ENCODE measurements at places on chromosomes 7 and 10.

- no peak for DNase-seq
These were observed 82.5 kb downstream of the ZNF365 start for GRCh38 chr10:62456611-62457101.

- DNase-seq = no peak
These were observed 48.4 kb downstream of the TMEM26 start for GRCh38 chr10:61404751-61405150.

DNA sequence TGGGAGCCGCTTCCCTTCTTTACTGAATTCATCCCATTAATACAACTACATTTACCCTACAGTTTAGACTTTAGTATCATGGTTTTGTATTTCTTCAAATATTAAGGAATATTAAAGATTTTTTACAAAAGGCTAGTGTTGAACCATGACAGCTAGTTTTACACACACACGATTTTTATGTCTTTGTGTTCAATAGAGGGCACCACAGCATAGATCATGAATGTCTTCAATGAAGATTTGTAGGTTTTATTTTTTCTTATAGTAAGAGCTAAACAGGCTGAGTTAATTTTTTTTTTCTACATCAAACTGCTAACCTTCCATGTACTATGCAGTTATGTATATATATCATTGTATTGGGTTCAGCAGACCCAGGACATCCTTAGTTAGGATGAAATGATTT is 76.9 kb downstream of the SNX10 start:
- DNase-seq = peak; percentile 31

GRCh38 chr7:111528331-111528730 is 34.0 kb downstream of the IMMP2L start:
- DNase-seq = no peak

- DNase-seq = peak; percentile 65
These were observed 116.1 kb downstream of the RNF216 start for GRCh38 chr7:5665094-5666025.

GRCh38 chr10:1396297-1396635 is 340.1 kb downstream of the WDR37 start:
- no peak for DNase-seq

DNA sequence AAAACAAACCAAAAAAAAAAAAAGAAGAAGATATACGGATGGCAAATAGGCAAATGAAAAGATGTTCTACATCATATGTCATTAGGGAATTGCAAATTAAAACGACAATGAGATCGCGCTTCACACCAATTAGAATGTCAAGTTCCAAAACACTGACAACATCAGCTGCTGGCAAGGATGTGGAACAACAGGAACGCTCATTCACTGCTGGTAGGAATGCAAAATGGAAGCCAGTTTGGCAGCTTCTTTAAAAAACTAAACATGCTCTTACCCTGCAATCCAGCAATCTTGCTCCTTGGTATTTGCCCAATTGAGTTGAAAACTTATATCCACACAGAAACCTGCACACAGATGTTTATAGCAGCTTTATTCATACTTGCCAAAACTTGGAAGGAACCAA is 34.8 kb downstream of the CALML5 start:
- DNase-seq = no peak

DNA sequence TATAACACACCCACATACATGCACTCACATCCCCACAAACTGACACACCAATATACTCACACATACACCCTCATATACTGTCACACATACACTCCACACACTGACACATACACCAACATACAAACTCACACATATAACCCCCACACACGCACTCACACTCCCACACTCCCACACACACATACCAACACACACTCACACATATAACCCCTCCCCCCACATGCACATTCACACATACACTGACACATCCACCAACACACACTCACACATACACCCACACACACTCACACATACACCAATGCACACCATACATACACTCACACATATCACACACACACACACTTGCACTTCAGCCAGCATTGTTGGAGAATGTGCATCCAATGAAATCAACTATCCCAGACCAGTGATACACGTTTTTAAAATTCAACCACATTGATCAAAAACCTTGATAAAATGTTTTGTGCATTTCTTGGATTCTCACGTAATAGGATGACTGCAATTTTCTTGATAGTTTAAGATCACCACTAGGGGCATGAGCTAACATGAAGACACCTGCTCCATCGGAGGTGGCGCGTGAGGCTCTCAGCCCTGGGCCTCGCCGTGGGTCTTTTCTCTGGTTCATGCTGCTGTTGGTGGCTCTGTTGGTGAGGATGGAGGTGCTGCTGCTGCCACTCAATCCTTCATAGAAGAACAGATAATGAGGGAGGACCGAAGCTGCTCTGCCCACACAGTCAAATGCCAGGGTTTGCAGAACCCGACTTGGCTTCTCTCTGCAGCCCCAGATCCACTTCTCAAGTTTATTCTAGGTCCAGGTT is 32.1 kb upstream of the CHST15 start:
- DNase-seq = no peak

DNA sequence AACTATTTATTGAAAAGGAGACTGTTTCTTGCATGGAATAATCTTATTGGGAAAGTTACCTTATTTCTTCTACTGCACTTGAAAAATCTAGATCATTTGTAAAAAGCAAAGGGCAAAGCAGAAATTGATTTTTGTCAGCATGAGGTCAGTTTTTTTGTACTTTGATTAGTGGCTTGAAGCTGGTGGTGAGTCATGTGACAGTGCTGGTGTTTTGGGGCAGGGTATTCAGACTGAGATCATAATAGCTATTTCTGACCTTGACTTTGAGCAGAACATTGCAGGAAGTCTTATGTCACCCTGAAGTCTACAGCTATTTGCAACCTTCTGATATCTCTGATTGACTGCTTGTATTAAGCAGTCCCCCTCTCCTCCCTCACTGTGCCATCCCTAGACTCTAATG is 66.3 kb upstream of the SORCS3 start:
- DNase-seq = no peak

DNA sequence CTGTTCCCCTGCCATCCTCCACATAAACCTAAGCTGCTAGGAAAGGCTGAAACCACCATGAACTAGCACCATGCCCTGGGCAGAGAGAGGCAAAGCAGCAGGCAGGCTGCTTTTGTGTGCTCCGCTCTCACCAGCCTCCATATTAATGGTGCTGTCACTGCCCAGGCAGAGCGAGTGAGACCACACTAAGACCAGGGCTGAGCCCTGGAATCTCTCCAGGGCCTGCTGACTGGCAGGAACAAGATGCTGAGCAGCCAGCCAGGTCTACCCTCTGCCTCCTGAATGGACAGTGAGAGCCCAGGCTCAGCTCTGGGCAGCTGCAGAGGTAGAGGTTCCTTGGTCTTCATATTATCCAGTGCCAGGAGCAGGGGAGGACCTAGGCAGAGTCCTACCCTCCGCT is 1.6 kb upstream of the CRHR2 start:
- DNase-seq = no peak

- no peak for DNase-seq
These were observed 96.3 kb downstream of the PRPF18 start for GRCh38 chr10:13683017-13683416.

GRCh38 chr10:61836888-61837754 is 64.4 kb upstream of the ARID5B start:
- peak; percentile 39 for DNase-seq

GRCh38 chr10:100520811-100521210 is 1.1 kb upstream of the SEC31B start:
- DNase-seq = no peak

DNA sequence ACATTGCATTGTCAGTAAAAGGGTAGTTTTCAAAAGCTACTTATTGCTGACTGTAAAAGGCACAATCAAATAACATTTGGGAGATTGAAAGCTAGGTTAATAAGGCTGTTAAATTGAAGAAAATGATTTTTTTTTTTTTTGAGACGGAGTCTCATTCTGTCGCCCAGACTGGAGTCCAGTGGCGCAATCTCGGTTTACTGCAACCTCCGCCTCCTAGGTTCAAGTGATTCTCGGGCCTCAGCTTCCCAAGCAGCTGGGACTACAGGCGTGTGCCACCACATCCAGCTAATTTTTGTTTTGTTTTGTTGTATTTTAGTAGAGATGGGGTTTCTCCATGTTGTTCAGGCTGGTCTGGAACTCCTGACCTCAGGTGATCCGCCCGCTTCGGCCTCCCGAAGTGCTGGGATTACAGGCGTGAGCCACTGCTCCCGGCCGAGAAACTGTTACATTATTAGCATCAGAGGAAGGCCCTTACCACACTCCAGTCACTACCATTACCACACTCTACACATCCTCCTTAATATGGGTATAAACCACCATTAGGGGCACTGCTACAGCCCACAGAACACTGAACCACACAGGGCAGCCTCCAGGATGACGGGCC is 1.0 kb downstream of the CYP51A1 start:
- no peak for DNase-seq

DNA sequence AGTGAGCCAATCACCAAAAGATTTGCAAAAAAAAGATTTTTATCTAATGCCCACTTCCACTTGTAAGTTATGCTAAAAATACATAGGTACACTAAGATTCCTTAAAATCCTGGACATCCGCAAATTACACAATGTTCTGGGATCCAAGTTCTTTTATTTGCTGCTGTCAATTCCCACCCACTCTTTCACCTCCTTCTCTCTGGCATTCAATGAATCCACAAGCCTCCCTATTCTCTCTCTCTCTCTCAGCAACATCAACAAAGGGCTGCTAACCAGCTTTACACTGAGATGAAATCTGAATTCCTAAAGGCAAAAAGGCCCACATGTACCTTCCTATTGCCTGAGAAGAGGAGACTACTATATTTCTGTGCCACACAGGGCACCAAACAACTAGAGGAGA is 99.9 kb downstream of the ARMH3 start:
- no peak for DNase-seq

DNA sequence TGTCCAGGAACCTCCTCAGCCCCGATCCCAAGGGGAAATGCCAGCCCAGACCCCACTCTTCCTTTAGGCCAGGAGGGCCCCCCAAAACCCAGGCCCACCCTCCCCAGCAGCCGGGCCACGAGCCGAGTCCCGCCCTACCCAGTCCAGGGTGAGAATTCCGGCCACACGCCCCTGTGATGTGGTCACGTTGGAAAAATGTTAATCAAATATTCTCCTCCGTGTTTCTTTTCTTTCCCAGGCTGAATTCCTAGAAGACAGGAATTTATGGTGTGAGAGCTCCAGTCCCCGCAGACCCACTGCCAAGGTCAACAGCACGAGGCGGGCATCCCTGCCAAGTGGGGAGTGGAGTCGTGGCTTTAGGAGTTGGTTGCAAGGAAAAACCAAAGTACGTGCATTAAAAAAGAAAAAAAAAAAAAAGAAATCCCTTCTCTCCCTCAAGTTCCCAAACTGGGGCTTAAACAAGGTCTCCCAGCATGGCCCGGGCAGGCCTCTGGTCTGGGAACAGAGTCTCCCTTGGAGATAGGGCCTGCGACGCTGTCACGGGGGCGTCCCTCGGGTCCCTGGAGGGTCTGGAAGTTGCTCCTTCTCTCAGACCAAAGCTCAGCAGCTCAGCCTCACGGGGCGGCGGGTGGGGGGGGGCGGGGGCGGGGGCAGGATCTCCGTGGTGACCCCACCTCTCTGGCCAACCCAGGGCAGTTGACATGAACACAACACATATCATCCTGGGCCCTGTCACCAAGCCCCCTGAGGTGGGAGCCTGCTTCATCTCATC is 28.1 kb upstream of the ELN start:
- no peak for DNase-seq

DNA sequence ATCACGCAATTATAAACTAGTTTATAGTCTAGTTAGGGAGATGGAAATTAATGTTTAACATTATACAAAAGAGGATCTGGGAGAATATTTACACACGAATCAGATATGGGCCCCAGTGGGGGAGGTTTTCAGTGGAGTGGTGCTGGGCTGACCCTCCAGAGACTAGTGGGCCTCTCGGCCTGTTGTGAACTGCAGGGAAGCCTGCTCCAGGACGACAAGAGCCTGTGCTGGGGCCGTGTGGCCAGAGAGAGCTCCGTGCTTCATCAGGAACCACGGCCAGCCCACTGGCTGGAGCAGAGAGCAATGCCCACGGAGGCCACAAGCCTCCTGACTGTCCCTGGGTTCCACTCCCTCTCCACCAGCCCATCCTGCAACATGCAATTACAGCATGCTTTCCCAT is 11.3 kb upstream of the ESYT2 start:
- DNase-seq = no peak

GRCh38 chr10:6642876-6643275 is 62.8 kb upstream of the PRKCQ start:
- no peak for DNase-seq

DNA sequence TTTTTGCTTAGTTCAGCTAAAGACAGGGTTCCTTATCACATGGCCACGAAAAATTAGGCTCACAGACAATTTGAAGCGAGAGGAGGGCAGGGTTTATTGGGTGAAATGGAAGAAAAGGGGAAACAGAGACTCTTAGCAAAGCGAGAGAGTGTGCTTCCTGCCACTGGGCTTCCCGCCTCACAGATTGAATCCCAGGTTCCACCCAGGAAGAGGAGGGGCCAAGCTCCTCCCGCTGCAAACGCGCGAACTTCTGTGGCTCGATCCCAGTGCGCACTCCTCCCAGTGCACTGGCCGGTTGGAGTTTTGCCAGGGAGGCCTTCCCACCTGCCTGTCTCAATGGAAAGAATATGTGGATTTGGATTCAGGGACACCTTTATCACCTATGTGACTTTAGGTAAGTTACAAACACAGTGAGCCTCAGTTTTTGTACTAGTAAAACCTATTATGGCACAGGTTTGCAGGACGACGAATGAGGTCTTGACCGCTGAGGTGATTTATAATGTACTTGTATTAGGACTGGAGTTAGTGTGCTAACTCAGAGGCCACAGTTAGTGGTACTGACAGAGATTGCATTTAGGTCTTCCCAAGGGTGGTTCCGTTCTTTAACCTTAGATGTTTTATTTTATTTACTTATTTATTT is 48.5 kb upstream of the SP8 start:
- no peak for DNase-seq

DNA sequence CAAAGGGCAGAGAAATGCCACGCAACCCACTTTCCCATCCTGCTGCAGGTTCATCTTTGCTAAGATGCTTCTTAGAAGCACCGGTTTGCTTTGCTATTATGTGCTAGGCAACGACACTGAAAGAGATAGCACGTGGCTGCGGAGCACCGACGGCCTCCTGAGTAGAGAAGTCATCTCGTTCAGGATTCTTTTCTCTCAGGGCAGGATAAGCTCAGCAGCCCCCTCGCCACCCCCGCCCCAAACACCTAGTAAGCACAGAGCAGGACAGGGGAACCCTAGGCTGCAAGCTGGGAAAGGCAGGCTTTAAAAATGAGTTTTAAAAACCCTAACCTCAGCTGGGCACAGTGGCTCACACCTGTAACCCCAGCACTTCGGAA is 15.0 kb downstream of the ASB13 start:
- no peak for DNase-seq

DNA sequence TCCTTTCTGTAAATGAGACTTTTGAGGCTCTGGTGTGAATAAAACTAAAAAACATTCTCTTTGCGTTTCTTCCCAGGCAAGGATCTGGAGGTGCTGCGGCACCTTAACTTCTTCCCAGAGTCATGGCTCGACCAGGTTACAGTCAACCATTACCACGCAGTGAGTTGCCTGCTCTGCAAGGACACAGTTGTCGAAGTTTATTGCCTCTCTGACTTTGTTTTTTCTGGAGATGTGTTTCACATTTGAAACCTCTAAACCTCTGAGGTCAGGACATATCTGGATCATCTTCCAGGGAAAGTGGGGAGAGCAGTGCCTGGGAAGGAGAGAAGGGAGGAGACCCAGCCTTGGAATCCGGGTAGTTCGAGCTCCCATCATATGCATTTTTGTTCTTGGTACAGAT is 43.4 kb upstream of the PLEKHA1 start:
- no peak for DNase-seq

- DNase-seq = no peak
These were observed 562.9 kb upstream of the TPK1 start for GRCh38 chr7:145398758-145399157.

GRCh38 chr7:41889040-41889439 is 186.2 kb upstream of the INHBA start:
- DNase-seq = no peak

All from NCI-H748 treated with DMSO at 0.1 percent for 48 hours (cell line).